Stimulated activated CD4-positive, alpha-beta T cell treated with anti-CD3 and anti-CD28 coated beads, Interleukin-12 subunit alpha, Interleukin-12 subunit beta, amount 100 ng/mL, for 24 hours (primary cell): ENCODE measurements at places on chromosomes 5 and 9.

DNA sequence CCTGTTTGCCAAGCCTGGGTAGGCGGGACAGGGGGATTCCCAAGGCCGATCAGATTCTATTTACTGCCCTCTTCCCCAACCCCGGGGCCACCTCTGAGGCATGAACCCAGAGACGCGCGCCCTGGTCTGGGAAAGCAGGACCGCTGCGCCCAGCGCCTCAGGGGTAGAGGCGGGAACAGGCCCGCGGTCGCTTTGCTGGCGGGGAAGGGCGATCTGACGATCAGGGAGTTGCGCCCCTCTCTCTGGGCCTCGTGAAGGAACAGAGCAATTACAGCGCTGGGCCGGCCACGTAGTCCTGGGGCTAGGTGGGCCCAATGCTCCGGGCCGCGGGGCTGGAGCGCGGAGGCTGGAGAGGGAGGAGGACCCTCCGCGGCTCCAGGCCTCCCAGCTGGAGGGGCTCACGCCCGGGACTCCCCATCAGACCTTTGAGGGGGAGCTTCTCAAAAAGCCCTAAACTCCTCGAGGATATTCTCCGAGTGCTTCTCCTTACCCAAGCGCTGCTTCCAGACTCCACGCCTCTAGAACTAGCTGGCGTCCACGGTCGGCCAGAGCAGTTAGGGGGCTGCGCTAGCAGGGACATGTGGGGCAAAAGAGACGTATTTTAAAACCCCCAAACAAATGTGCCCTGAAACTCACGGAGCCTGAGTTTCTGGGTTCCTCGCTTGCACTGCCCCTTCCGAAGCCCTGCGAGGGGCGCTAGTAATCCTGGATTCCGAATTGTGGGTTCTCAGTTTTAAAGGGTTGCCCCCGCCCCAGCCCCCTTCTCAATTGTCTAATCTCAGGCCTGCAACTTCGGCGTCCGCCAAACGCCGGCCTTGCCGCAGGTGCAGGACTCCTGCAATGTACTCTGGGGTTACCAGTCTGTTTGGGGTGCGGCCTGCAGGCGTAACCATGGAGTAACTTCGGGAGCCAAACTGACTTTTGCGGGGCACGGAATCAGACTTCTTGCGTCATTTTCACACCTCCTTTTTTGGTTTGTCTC is 57.6 kb downstream of the TMEM174 start:
- no peak for DNase-seq

DNA sequence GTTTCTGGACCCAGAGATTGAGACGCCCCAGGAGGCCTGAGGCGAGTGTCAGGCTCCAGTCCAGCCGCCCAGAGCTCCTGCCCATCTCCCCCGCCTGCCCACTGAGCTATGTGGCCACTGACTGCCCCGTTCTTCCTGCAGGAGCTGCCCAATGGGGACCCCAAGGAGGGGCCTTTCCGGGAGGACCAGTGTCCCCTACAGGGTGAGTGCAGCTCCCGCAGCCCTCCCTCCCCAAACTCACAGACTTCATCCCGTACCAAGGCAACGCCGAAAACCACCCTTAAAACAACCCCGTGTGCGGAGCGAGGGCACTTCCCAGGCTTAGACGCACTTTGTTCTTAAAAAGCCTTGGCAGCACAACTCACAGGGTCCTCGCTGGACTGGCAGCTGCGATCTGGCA is 23.4 kb downstream of the NKD2 start:
- DNase-seq: no peak

DNA sequence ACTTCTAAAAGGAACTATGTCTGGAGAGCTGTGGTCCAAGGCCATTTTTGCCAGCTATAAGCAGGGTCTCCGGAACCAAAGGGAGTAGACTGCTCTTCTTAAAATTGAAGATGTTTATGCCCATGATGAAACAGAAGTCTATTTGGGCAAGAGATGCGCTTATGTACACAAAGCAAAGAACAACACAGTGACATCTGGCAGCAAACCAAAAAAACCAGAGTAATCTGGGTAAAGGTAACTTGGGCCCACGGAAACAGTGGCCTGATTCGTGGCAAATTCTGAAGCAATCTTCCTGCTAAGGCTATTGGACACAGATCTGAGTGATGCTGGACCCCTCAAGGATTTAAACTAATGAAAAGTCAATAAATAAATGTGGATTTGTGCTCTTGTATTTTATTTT is 29.7 kb upstream of the GLDC start:
- no peak for DNase-seq

GRCh38 chr5:139253115-139253514 is 40.4 kb upstream of the MATR3 start:
- no peak for DNase-seq

DNA sequence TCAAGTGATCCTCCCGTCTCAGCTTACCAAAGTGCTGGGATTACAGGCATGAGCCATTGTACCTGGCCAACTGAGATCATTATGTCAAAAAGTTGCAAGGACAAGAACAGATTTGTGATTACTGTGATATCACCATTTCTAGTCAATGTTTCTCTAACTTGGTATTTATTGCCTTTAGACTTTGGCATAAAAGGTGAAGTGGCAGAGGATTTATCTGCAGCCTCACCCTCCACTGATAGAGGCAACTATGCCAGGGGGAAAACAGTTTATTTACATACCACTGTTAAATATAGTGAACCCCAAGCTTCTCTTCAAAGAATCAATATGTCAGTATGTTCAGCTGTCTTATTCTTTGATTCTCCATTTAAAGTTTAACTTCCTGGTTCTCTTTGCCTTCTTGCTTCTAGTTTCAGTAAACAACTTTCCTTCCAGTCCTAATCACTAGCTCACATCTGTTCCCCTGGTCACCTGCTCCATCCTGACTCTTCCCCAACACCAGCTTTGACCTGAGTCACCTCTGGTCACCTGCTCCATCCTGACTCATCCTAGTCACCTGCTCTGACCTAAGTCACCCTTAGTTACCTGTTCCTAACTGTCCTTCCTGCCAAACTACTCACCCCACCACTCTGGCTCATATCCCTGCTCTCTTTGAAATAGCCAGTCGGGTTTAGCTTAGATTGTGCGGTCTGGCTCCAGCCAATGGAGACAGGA is 29.9 kb downstream of the SEMA6A start:
- DNase-seq: no peak

- no peak for DNase-seq
Observed at GRCh38 chr5:15234366-15234765, 265.6 kb upstream of the FBXL7 start.

- DNase-seq: no peak
Observed at GRCh38 chr5:173746047-173746646, 129.7 kb upstream of the BOD1 start.

GRCh38 chr9:2780846-2781245 is 63.0 kb downstream of the PUM3 start:
- DNase-seq: no peak

DNA sequence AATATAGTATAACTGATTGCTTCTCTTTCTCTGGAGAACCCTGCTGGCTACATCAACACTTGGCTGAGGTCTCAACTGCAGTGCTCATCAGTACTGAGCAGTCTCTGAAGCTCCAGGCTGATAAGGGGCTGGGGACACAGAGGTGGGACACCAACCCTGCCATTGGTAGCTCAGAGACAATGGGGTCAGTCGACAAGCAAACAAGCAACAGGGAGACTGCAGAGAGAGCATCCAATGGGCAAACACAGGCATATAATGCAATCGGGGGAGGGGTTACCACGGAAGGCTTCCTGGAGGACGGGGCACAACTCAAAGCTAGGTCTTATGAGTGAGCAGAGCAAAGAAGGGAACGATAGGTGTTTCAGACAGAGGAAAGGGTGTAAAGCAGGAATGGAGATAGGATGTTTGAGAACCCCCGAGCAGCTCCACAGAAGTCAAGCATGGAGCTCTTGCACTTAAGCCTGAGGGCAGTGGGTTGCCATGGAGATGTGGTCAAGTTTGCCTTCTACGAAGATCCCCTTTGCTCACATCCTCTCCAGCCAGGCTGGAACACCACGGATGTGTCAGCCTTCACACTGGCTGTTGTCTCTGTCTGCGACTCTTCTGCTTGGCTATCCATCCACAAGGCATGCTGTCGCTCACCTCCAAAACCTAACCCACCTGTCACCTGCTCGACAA is 21.5 kb upstream of the AKNA start:
- no peak for DNase-seq

- DNase-seq: no peak
Observed at GRCh38 chr5:87421307-87421706, 8.6 kb upstream of the CCNH start.

DNA sequence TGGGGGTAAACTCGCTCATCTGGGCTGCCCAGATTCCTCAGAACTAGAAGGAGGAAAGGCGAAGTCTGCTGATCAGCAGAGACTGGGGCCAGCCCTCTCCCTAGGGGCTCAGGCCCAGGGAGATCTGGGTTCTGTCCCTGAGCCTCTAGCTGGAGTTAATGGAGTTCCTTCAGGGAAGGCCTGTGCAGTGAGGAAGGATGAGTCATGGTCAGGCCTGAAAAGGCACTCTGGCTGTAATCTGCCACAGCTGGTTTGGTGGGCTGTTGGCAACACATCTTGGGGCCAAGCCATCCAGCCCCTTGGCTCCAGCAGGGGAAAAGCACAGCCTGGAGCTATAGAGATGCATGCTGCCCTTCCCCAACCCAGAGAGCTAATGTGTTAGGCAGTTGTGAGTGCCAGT is 459.6 kb downstream of the PRELID2 start:
- no peak for DNase-seq

DNA sequence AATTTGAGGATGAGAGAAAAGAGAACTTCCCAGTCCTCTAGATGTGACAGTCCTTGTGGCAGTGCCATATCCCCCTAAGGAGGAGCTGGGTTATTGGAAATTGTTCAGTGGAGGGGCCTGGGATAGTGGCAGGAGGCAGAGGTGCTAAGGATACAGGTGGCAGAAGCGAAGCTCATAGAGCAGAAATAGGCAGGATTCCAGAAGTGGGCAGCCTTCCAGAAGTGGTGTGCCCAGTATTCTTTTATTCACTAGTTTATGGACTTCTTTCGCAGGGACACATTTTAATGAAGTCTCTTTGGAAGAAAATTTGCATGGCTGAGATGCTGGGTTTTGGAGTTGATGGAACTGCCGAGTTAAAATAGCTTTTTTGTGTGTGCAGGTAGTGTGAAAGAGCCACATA is 6.8 kb downstream of the PIK3R1 start:
- DNase-seq: no peak

- DNase-seq: no peak
Observed at GRCh38 chr5:10761933-10762775, 1.1 kb upstream of the DAP start.

- DNase-seq: no peak
Observed at GRCh38 chr9:5481322-5482040, 28.9 kb upstream of the PDCD1LG2 start.

DNA sequence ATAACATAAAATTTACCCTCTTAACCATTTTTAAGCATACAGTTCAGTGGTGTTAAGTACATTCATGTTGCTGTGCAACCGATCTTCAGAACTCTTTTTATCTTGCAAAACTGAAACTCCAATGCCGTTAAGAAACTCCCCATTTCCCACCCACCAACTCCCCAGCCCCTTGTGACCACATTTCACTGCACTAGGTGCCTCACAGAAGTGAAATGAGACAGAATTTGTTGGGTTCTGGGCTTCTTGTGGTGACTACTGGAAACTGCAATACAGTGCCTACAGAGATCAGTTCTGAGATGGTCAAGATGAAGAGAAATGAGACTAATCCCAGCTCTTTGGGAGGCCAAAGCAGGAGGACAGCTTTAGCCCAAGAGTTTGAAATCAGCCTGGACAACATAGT is 202.1 kb upstream of the SLC30A5 start:
- no peak for DNase-seq

DNA sequence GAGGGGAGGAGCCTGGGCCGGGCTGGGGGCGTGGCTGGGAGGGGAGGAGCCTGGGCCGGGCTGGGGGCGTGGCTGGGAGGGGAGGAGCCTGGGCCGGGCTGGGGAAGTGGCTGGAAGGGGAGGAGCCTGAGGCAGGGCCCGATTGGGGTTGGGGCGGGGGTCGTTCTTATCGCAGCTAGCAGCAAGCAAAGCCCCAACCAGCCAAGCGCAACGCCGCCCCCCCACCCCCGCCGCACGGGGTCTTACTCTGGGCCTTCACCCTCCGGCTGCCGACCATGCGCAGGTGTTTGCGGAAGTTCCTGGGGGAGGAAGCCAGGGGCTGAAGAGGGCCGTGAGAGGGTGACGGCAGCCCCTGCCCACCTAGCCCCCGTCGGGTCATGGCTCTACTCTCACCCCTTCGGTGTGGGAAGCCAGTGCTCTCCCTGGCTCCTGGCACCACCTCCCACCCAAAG is 5.0 kb downstream of the NSMF start:
- DNase-seq: no peak

DNA sequence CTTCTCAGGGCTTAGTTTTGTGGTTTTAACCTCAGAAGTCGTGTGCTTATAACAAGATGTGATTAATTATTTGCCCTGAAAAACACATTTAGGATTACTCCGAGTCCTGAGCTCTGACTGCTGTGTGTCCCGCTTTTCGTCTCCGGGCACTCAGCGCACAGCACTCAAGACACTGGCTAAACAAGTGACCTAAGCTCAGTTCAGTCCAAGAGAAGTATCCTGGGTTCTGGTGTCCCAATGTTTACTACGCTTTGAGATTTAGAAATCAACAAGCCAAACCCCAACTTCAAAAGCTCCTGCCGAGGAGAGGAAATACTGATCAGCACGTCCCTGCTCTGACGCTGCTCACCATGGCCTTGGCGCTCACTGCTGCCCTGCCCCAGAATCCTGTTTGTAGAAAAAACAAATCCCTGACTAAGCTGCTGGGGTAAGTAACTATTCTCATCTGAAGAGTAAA is 53.2 kb downstream of the IPPK start:
- no peak for DNase-seq

GRCh38 chr5:54728588-54728915 is 211.0 kb downstream of the SNX18 start:
- no peak for DNase-seq

DNA sequence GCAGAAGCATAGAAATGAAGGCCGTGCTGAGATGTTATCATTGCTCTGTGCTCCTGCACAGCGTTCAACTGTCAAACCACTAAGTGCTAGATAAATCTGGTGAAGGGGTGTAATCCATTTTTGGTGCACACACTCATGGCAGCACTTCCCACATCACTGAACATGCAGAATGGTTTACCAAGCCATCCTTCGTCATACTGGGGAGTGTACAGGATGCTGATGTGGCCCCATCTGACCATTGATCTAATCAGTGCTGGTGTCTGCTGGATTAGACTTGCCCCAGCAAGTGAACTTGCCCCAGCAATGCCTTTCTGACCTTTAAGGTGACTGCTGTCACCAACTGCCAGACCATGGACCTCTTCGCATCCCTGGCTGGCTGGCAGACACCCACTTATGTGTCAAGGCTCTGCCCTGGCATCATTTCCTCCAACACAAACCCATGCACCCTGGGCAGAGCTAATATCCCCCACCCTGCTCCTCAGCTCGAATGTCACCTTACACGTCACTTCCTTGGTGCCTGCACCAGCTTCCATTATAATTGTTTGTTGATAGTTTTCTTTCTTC is 4.2 kb upstream of the SEMA4D start:
- DNase-seq: no peak

GRCh38 chr5:18607570-18607969 is 973.3 kb downstream of the TAF11L14 start:
- DNase-seq: no peak
